ENCODE measurements at places on chromosomes 3 and 15. TPM values are rescaled to one million over a fixed set of nuclear protein-coding genes. Genes with fewer than 3 reads are reported as not detected.

LRIG1 gene
- total RNA-seq = 131 TPM

- no peak for DNase-seq
Observed at GRCh38 chr3:60657972-60658371, 593.3 kb downstream of the FHIT start.

DNA sequence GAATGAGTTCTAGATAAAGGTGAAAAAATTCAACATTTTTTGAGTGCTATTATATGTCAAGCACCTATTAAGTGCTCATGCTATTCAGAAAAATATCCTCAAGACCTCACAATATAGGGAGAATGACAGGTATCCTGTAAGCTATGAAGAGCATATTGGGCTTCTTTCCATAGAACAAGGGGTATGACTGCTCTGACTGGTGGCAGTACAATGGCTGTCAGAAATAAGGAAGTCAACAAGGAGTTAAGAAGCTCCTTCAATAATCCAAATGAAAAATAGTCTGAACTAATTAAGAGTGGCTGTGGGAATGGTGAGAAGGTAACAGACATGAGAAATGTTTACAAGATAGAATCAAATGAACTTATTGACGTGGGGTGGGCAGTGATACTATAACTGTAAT lies 24.7 kb downstream of the NPTN start:
- DNase-seq = no peak

PDHB gene
- 83.5 TPM for total RNA-seq

GRCh38 chr3:141915766-141916165 lies 39.3 kb downstream of the ATP1B3 start:
- DNase-seq = no peak

DNA sequence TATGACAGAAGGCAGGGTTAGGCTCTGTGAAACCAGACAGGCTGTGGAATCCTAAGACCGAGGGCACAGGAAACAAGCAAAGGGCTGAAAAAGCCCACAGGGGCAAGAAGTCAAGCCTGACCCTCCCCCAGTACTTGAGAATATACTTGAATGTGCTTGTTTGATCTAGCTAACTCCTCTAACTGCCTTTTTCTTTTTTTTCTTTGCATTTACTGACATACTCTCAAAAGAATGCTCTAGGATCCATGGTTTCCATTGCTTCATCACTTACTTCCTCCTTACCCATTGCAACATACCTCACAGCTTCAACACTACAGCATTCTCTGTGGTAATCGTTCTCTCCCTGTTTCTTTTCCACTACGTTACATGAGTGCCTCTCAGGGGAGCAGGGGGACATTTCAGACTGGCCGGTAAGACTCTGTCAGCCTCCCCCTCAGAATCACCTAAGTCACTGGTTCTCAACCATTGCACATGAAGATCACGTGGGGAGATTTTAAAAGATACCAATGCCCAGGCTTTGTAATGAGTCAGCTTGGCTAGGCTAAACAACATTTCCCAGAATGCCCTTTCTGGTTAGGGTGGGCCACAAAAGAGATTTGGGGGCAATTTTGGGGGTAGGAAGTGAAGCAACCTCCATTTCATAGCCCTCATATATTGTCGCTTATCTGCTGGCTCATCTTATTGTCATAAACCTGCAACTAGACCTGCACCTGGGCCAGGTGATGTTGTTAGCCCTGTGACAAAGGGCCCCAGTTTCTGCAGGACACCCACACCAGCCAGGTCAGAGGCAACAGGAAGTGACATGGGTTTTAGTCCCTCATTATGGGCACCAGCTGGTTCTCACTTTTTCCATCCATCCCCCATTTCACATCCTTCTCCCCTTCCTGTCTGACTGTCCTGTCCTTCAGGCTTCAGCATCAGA lies 24.6 kb upstream of the RSL24D1 start:
- DNase-seq = no peak

- no peak for DNase-seq
Observed at GRCh38 chr3:152879790-152880174, 44.9 kb downstream of the P2RY1 start.

DNA sequence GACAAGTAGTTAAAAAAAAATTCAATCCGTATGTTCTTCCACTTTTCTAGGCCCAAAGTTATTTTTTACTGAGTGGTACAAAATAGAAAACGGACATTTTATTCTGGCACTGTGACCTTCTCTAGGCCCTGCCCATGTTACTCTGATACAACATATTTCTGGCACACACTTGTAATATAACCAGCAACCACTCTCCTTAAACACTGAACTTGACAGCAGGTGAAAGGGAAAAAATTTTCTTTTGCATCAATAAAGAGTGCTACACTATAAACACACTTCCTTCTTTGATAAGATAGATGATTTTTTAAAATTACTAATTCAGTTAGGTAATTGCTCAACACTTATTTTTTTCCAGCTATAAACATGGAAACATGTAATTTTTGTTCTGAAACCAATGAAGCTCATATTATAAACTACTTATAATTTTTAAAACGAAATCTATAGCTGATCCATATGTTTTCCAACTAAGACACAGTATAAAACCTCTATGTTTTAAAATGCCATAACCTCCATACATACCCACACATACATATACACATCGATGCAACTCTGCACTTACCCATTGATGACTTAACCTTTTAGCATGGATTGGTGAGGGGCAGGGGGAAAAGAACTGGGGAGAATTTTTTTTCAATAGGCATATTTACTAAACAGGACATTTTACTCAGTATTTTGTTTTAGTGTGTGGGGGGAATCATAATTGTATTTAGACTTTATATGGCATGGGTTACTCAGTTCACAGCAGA lies 5.3 kb upstream of the CTNNB1 start:
- no peak for DNase-seq

DNA sequence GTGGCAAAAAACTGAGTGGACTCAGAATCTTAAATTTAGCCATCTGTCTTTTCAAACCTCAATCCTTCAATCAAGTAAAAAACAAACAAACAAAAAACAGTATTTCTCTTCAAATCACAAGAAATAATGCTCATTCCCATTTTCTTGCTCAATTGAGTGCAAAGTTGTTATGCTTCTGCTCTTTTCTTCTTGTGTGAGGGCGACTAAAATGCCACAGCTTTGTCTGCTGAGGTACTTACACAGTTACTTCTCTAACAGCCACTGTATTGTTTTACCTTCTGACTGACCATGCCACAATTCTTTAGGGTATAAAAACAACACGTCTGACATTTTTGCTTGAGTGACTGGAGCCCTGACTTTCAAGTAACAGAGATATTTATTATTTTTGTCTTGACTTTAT lies 617.4 kb downstream of the NAALADL2 start:
- no peak for DNase-seq

DNA sequence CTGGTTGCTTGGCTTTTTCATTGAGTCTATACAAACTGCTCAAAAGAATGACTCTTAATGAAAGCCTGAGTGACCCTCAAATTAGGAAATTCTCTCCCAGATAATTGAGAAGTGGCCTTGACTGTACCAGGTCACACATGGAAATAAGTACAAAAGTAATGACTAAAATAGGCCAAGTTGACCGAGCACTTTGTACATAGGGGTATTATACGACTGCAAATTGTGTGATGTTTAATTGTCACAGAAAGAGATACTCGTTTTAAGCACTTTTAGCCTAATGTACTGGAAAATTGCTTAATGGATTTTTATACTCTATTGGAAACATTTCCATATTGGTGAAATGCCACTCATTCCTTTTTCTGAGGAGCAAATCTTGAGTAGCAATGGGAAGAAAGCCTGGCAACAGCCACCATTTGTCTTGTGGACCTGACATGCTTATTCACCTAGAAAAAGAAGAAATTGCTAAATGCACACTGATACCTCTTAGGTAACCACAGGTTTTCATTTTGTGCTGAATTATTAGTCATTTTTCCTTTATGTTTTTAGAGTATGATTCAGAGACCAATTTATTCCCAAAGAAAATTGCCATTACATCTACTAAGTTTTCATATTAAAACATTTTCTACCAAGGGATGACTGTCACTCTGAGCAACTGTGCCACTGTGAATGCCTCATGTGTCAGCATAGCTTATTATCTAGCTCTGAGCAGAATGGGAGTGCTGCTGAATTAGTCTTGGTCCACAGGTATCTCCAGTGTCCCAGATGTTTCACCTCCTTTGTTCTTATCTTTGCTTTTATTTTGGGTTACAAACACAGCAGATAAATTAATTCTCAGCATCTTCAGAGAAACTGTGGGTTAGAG lies 8.9 kb upstream of the PXK start:
- no peak for DNase-seq

DNA sequence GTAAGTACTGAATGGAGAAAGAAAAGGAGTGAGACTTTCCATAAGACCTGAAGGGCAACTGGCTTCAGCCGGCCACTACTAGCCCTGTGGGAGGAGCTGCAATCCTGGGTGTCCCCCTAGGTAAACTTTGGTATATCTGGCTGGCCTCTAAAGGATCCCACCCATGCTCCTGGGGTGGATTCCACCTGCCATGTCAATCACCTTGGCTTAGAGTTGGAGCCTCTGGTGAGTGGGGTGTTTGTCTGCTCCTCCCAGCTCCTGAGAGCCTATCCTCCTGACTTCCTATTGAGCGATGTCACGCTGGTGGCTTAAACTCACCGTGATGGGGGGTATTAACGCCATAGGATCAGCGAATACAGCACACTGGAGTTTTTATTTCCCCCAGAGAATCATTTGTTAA lies 2.6 kb downstream of the SPTBN5 start:
- DNase-seq = no peak

DNA sequence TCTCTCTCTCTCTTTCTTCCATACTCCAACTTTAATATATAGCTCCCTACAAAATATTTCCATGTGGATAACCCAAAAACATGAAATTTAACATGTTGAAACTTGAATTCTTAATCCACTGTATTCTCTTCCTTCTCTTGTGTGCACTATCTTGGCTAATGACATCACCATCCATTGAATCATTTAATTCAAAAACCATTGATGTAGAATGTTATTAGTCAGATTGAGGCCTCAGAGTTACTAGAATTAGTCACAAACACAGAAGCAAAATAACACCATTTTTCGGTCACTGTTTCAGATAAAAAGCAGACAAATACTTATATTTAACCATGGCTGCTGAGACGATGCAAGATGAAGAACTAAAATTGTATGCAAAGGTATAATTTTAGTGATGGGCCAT lies 256.9 kb upstream of the LRRC3B start:
- DNase-seq = no peak

ECE2 gene
- total RNA-seq = not detected

- DNase-seq = no peak
Observed at GRCh38 chr15:90667073-90667754, 49.9 kb upstream of the BLM start.

DNAH12 gene
- total RNA-seq = 0.95 TPM

- no peak for DNase-seq
Observed at GRCh38 chr3:71056327-71056726, 527.2 kb downstream of the FOXP1 start.

- DNase-seq = no peak
Observed at GRCh38 chr15:49901996-49902684, 216.9 kb downstream of the ATP8B4 start.

DNA sequence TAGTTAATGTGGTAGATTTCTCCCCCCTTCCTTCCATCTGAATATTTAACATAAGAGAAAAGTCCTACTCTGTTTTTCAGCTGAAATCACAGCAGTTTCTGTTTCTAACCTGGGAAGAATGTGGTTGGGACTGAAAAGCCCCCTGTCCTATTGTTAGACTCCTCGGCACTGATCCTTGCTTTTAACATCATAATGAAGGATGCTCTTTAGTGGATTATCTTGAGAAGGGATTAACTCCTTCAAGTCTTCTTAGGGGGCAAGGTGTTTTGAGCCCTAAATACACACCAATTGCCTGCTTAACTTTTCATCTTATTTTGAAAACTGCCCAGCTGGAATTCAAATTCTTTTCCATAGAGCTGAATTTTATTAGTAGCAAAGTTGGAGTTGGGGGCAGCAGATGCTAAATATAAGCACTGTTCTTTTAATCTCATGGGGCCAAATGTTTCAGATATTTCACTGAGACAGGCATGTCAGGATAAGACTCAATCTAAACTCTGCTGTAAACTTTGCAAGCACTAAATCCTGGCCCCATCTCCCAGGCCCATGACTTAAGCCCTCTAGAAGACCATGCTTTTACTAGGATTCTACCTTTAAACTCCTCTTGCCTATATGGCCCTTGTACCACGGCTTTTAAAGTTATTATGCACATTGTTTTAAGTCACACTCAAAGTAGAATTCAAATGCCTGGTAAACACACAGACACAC lies 243.2 kb upstream of the NR2F2 start:
- DNase-seq = no peak

DNA sequence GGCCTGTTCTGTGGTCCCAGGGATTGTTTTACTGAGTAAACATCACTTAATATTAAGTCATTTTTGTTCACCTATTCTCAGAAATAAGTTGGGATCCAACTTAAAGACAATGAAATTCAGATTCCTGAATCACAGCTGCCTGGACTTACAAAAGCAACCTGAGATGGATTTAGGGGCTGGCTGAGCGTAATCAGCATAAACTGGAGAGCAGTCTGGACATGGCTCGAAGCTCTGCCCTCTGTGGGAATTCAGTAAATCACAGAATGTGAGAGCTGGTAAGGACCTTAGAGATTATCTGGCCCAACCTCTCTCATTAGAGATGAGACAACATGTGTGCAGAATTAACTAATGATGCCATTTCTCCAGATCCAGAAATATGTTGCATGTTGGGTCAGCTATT lies 23.7 kb downstream of the CCDC80 start:
- DNase-seq = no peak

DNA sequence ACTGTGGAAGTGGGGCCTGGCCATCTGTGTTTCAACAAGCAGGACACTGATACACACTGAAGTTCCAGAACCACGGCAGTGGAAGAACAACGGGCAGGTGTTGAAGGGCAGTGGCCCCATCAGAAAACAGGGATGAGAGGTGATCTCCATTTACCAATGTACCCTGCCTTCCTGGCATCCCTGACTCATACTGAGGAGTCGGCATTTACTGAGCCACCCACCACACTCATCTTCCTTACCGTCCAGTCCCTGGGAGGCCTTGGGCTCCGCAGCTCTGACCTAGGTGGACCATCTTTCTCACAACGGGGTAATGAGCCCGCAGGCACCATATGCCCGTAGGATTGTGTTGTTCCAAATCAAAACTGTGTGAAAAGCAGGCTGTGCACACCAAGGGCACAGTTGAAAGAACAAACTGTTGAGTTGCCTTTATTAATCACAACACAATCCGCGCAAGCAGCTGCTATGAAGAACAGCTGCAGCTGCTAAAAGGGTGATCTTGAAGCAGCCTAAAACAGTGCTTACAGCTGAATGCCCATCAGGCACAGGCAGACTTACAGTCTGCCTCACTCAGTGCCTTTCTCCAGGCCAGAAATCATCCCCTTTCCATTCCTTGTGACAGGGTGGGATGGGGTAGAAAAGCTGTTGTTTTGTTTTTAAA lies 12.9 kb downstream of the MB21D2 start:
- DNase-seq = no peak

GRCh38 chr3:50150863-50151686 lies 4.0 kb upstream of the SEMA3F start:
- no peak for DNase-seq

GOLGA6L7 gene
- not detected for total RNA-seq

GRCh38 chr15:81006124-81006523 lies 5.4 kb downstream of the TLNRD1 start:
- no peak for DNase-seq

- no peak for DNase-seq
Observed at GRCh38 chr3:159828542-159828943, 160.1 kb upstream of the IL12A start.

Data from thoracic aorta (tissue), 2 donors.